ENCODE measurements at places on chromosomes 3 and 15.

- DNase-seq: no peak
Measured at GRCh38 chr3:28081533-28081947, 159.9 kb upstream of the CMC1 start.

- DNase-seq: no peak
Measured at GRCh38 chr3:64856106-64856505, 168.3 kb upstream of the ADAMTS9 start.

- no peak for DNase-seq
Measured at GRCh38 chr3:156300929-156301840, 180.8 kb downstream of the KCNAB1 start.

- no peak for DNase-seq
Measured at GRCh38 chr3:31947671-31948091, 33.4 kb downstream of the OSBPL10 start.

- DNase-seq: no peak
Measured at GRCh38 chr3:184236033-184236410, 6.6 kb downstream of the VWA5B2 start.

GRCh38 chr15:98960555-98961050 is 47.0 kb downstream of the PGPEP1L start:
- no peak for DNase-seq

DNA sequence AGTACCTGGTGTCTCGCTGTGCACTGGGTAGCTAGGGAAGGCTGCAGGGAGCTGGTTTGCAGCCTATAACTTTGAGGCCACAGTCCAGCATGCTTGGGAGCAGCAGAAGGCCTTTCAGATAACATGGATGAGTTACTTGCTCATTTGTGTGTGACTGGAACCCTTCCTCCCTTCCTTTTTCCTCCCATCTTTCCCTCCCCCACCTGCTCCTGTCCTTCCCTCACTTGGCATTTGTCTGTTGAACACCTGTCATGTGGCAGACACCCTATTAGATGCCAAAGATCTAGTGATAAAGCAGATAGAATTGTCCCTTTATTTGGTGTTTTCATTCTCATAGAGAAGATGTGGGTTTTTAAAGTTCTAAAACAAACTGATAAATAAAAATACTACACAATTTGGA is 71.6 kb downstream of the LRTM1 start:
- no peak for DNase-seq

- DNase-seq: no peak
Measured at GRCh38 chr3:144466114-144466513, 494.5 kb downstream of the DIPK2A start.

- DNase-seq: no peak
Measured at GRCh38 chr15:96369825-96370621, 39.5 kb downstream of the NR2F2 start.

GRCh38 chr15:52020221-52021085 is 1.4 kb downstream of the MAPK6 start:
- DNase-seq: no peak

GRCh38 chr3:12797892-12798558 is 1.5 kb downstream of the CAND2 start:
- DNase-seq: no peak

DNA sequence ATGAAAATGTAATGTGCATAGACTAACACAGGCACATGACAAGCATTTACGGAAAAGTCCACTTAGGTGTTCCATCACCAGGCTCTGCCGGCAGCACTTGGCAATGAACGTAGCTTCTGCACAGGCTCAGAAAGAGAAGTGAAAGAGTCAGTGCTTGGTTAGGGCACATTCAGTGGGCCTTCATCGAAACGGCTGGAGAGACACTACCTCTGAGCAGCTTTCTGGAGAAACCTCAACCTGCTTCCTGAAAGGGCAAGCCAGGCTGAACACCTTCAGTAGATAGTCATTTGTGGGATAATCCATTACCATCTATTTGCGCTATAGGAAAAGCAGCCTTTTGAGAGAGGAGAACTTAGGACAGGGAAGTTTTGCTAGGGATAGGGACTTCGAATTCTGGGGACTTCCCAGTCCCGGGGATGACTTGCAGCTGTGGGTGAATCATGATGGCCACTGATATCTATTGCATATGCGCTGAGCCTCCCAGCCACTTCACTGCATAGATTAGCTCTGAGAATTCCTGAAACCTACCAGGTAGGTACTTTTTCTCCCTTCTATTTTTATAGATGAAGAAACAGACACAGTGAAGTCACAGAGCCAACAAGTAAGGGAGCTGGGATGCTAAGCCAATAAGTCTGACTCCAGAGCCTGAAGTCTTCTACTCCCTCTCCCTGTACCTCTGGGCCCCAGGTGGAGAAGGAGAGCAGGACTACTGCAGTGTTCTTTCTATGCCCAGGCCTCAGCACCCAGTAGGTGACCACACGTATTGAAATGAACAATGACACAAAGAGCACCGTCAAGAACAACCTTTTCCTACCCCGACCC is 4.2 kb upstream of the SH2D7 start:
- DNase-seq: no peak

GRCh38 chr15:67914537-67915460 is 75.0 kb upstream of the RNU6-1 start:
- no peak for DNase-seq

- no peak for DNase-seq
Measured at GRCh38 chr3:99918715-99919114, 101.1 kb downstream of the CMSS1 start.

GRCh38 chr3:125332504-125332903 is 42.6 kb downstream of the ZNF148 start:
- no peak for DNase-seq

DNA sequence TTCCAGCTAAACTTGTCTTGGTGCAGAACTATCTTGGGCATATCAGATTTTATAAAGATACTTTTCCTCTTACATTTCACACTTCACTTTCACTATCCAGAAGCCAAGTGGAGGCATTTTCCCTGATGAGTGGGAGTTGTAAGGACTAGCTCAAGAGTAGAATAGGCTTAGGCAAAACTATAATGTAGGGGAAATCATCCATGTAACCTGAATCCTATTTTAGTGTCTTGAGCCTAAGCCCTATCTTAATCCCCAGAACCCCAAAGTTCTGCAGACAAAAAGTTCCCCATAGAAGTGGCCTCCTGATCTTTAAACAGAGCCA is 42.2 kb upstream of the CD47 start:
- no peak for DNase-seq

GRCh38 chr3:157755233-157755632 is 252.0 kb upstream of the VEPH1 start:
- DNase-seq: no peak

GRCh38 chr3:68880632-68881031 is 51.7 kb downstream of the TAFA4 start:
- DNase-seq: no peak

DNA sequence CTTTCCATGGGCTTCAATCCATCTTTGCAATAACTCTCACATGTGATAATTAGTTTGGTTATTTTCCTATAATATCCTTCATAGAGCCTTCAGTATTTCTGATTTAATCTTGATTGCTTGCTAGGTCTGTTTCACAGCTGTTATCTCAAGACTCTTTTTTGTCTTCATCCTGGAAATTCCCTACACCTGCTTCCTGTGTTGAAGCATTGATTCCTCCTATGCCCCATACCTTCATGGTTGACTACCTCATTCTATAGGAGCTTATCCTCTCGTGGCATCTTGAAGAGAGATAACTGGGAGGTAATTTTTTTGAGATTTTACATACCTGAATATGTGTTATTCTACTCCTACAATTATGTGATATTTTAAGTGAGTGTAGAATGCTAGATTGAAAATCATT is 26.7 kb downstream of the PIK3CA start:
- DNase-seq: no peak

- DNase-seq: peak; percentile 35
Measured at GRCh38 chr15:51649659-51650521, 27.3 kb upstream of the DMXL2 start.

DNA sequence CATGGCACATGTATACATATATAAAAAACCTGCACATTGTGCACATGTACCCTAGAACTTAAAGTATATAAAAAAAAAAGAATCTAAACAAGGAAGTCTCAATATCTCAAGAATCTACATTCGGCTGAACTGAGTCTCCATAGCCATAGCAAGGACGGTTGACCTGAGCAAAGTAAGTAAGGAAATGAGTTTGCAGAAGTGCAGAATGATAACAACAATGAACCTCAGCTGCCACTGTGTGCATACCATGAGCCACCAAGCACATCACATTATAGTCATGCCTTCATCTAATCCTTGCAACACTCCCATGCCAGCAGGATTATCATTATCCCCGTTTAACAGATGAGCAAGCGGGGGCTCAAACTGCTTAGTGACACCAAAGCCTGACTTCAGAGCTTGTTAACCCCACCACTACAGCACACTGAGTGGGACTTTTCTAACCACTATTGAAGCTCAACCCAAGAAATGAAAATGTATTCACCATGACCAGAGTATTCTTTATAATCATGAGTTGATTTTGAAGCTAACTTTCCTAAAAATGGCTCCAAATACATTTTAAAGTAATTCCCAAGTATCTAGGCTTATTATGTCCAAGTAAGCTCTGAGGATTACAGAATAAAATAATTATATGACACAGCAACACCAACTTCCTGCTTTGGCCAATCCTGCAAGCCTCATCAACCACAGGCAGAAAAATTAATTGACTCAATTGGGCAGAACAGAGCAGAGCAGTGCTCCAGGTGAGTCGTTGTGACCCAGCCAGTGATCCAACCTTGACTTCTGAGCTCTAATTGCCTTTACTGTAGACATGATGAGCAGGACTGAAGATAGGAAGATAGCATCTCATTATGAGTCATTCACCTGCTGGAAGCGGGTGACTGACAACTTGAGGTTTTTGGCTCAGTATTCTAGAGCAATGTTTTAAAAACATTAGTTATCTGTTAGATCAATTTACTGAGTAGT is 47.3 kb upstream of the IL12A start:
- DNase-seq: no peak

DNA sequence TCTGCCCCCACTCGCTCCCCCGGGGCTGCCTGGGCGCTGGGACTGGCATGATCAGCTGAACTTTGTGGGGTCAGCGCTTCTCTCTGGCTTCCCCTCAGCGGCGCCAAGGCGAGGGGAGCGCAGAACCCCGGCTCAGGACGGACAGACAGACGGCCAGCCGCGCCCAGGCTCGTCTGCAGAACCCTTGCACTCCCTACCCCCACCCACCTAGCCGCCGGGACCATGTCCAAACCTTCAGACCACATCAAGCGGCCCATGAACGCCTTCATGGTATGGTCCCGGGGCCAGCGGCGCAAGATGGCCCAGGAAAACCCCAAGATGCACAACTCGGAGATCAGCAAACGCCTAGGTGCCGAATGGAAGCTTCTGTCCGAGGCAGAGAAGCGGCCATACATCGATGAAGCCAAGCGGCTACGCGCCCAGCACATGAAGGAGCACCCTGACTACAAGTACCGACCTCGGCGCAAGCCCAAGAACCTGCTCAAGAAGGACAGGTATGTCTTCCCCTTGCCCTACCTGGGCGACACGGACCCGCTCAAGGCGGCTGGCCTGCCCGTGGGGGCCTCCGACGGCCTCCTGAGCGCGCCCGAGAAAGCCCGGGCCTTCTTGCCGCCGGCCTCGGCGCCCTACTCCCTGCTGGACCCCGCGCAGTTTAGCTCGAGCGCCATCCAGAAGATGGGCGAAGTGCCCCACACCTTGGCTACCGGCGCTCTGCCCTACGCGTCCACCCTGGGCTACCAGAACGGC is 621 bp downstream of the SOX14 start:
- no peak for DNase-seq

DNA sequence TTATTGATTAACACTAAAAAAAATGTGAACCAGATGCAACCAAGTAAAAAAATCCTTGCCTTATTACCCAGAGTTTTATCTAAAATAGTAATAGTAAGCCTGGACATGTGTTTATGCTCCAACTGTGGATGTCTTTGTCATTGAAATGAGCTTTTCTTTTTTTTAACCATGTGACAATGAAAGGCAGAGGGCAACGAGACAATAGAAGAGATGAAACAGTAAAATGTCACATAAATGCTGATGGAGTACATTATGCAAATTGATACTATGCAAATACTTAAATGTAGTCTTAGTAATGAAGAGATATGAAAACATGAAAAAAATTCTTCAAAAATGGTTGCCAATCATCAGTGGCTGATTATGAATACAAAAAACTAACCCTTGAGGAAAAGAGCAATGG is 20.5 kb upstream of the CHMP2B start:
- DNase-seq: no peak

DNA sequence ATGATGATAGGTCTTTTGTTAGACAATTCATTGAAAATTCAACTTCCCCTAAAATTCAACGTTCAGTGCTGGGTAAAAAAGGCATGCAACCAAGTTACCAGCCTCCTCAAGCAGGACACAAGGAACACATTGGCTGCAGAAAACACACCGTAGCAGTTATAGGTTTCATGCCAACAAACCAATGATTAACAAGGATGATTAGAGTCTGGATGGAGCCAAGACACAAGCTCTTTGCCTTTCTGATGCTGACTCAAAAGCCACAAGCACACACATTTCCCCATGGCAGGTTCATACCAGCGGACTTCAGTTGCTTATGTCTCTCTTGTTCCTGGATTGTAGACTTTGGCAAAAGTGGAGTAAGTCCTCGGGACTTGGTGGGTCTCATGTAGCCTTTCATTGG is 105.8 kb downstream of the DHX30 start:
- DNase-seq: no peak

DNA sequence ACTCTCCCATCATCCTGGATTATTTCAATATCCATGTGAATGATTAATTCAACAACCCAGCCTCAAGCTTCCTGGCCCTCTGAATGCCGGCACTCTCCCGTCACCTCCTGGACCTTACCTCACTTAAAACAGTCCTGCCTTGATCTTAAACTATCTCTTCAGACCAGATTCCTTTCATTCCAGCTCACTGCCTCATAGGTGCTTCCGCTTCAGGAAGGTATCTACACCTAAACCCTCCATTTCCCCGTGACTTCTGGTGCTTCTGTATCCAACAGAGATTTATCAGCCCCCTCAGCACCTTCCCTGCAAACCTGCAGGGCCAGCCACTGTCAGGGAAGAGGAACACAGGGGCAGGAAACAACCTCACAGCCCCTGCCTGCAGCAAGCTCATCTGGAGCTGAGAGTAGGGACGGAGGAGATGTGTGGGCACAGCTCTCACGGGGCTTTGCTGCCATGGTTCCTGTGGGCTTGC is 98.9 kb upstream of the TJP1 start:
- DNase-seq: no peak

- DNase-seq: peak; percentile 68
Measured at GRCh38 chr3:101936419-101937356, 87.4 kb downstream of the NFKBIZ start.

DNA sequence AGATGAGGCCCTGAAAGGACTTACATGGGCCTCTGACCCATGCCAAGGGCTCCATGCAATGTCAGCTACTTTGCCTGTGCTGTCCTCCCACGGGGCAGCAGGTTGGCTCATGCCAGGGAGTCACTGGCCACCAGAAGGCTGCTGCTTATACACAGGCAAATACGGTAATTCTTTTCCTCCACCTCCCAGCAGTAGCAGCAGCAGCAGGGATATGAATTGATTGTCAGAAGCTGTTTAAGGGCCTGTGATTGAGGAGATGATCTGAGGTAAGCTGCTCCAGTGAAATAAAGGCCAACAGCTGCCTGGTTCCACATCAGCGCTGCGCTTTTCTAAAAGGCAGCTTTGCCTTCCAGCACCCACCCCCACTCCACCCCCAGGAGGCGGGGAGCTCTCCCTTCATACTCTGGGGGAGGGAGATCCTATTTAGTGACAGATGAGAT is 250.5 kb downstream of the SHQ1 start:
- no peak for DNase-seq

- DNase-seq: no peak
Measured at GRCh38 chr15:58463815-58464650, 32.2 kb downstream of the LIPC start.

Measured in GM18507 (cell line).